ENCODE measurements at places on chromosomes 3 and 15.

DNA sequence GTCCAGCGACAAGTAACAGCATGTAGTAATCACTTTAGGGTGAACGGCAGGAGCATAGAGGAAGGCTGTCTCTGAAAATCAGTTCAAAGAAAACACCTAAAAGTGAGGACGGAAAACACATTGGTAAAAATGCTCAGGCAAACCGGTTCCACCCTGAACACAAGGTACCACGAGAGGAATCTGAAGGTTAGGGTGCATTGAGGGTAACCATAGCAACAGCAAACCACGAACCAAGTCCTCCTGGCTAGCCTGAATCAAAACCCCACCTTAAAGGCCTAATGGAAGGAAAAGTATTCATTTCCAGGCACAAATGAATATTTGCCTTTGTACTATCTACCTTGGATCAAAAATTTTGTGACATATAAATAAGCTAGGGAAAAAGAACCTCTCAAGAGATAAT, 315.0 kb downstream of the OCA2 start:
- DNase-seq: no peak

- DNase-seq: no peak
Measured at GRCh38 chr15:100001405-100001804, 268.2 kb upstream of the LYSMD4 start.

DNA sequence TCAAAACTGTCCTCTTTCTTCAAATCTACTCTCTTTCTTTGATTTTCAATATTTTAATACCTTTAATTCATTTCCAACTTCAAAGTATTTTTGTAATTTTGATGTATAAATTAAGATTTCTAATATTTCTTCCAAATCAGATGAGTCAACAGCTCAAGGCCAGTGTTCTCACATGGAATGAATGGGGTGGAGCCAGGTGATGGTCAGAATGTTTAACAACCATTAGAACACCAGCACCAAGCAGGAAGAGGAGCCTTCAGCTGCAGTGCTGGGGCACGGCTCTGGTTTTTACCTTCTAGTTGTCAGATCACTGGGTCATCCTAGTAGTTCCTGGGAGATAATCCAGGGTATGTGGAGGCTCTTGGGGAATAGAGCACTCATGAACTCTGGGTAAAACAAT, 494.5 kb upstream of the PDZRN3 start:
- DNase-seq: no peak

GRCh38 chr3:159929171-159930141, 59.2 kb upstream of the IL12A start:
- DNase-seq: no peak

DNA sequence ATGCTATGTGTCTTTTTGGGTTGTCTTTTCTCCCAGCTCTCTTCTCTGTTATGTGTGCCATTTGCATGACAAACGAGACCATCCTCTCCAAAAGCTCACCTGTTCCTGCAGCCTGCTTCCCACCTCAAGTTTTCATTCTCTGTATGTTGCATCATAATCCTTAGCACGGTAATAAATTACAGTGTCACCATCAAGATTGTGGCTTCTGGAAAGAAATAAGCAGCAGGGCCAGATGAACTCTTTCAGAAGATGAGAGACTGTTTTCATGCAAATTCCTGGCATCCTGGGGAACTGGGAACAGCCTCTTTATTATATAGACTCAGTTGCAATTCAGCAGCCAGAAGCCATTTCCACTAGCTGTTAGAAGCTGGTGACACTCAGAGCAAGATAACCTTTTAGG, 436.7 kb downstream of the EPHB1 start:
- peak; percentile 59 for DNase-seq

GRCh38 chr3:196688349-196688748, 23.7 kb downstream of the CEP19 start:
- DNase-seq: peak; percentile 2

DNA sequence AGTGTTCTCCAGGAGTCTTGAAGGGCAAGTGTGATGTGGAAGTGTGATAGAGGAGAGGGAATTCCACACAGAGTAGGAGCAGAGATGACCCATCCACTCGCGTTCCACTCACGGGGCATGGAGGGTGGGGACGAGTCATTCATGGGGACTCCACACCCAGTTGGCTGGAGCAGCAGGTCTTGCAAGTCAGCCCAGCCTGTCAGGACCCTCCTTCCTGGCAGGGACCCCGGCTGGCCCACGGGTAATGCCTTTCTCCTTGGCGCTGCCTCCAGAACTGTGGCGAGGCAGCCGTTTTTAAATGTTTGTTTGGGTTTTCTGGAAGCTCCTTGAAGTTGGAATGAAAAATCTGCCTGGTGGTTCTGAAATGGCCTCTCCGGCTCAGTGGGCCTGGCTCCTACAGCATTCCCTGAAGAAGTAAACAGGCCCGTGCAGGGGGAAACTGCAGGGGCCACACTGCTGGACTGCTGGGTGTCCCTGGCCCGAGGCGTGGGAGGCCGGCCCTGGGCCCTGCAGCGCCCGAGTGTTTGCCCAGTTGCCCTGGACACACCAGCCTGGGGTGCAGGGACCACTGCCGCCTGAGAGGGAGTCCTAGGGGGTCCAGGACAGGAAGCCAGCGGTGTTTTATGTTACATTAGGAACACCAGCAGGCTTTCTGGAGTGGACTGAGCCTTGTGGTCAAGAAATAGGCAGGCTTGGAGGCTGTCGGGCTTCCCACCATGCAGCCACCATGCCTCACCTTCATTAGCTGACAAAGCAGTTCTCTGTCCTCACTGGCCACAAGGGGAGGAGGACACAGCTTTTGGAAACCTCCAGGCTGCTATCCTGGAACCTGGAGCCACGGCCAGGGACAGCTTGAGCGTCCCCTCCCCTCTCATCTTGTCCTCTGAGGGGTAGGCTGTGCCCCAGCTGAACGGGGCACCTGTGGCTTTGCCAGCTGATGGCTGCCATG, 61.3 kb downstream of the CEMIP start:
- no peak for DNase-seq

DNA sequence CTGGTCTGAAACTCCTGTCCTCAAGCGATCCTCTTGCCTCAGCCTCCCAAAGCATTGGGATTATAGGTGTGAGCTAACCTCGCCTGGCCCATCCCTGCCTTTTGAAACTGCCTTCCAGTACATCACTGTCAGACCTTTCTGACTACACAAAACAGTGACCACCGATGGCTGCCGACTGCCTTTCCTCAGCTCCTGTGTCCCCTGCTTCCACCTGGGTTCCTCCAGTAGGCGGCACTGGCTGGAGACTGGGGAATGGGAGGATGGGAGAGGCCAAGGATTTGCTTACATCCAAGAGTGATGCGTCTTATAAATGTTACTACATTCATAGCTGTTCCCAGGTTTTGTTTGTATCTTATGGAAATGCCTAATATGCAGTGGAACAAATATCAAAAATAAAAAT, 242.8 kb downstream of the BBX start:
- no peak for DNase-seq

- DNase-seq: no peak
Measured at GRCh38 chr3:159817126-159817525, 171.5 kb upstream of the IL12A start.

DNA sequence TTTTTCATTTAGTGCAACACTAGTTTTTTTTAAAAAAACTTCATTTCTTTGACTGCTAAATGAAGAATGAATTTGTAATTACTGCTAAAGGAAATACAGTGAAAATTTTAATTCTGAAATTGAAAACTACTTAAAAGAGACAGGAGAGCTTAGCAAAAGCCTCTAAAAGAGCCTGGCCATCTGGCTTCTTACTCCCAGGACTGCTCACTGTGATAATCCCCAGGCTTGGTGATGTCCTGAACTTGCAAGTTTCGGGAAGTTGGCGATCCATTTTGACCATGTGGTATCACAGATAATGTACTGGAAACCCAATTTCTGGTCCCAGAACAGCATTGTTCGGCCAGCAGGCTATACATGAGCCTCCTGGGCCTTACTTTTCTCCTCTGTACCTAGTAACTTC, 292.1 kb downstream of the FGF12 start:
- DNase-seq: no peak

- DNase-seq: no peak
Measured at GRCh38 chr3:107416138-107416537, 38.9 kb downstream of the CCDC54 start.

DNA sequence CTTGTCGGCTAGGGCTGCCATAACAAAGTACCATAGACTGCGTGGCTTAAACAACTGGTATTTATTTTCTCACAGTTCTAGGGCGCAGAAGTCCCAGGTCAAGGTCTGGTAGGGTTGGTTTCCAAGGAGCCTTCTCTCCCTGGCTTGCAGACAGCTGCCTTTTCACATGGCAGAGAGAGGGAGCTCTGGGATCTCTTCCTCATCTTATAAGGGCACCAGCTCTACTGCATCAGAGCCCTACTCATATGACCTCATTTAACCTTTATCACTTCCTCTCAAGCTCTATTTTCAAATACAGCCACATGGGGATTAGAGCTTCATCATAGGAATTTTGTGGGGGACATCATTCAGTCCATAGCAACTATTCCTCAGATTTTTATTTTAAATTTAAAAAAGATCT, 17.6 kb upstream of the PAQR9 start:
- DNase-seq: no peak

GRCh38 chr15:39330061-39330460, 250.8 kb upstream of the THBS1 start:
- no peak for DNase-seq

GRCh38 chr3:154967090-154967489, 113.0 kb upstream of the MME start:
- no peak for DNase-seq

- DNase-seq: no peak
Measured at GRCh38 chr15:91668370-91668769, 185.1 kb upstream of the SLCO3A1 start.

- DNase-seq: no peak
Measured at GRCh38 chr3:190127195-190127594, 6.5 kb upstream of the P3H2 start.

- no peak for DNase-seq
Measured at GRCh38 chr15:92817339-92817886, 82.7 kb upstream of the CHD2 start.

- DNase-seq: no peak
Measured at GRCh38 chr15:63192619-63193206, 3.3 kb downstream of the RAB8B start.

GRCh38 chr3:188470508-188471130, 316.7 kb downstream of the LPP start:
- no peak for DNase-seq

DNA sequence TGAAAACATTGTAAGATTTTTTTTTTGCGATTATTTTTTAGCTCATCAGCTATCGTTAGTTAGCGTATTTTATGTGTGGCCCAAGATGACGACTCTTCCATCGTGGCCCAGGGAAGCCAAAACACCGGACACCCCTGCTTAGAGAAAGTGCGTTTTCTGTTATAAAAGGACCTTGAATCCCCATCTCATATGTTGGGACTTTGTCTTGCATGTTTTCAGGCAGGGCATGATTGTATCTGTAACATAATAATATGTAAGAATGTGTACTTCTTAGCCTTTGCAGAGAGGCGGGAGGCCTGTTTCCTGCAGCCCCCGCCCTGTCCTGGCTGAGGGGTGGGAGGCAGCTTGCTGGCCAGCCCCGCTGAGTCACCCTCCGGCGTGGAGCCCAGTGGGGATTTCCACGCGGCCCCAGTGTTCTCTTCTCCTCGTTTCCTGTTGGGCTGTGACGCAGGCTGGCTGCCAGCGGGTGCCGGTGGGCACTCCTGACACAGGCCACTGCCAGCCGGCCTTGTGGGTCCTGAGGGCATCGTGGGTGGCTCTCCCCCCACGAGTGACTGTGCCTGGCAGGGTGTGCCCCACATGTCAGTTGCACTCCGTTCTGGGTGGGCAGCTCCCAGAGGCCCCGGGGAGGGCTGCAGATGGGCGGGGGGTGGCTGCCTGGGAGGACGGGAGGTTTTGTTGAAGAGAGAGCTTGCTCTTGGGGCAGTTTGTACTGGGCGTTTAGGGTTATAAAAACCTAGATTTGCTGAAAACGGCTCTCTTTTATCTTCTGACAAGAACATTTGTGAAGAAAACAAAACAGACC, 55.6 kb downstream of the SMAD3 start:
- DNase-seq: no peak
